ENCODE measurements at places on chromosomes 5 and 9. TPM values are rescaled to one million over a fixed set of nuclear protein-coding genes. Genes with fewer than 3 reads are reported as not detected.

The SH3RF2 gene
- total RNA-seq: 2.4 TPM

The PRRX2 gene
- total RNA-seq: 5.3 TPM

The NPR3 gene
- total RNA-seq: 14.7 TPM

The TMEM250 gene
- total RNA-seq: 49.7 TPM

The FSTL4 gene
- total RNA-seq: 4.1 TPM

The PKD2L2 gene
- not detected for total RNA-seq

The CRB2 gene
- 0.13 TPM for total RNA-seq

The WDR38 gene
- 0.14 TPM for total RNA-seq
